ENCODE measurements at places on chromosomes 6 and 20. TPM values are rescaled to one million over a fixed set of nuclear protein-coding genes. Genes with fewer than 3 reads are reported as not detected.

Gene KIFC1
- 33.9 TPM for total RNA-seq

Gene FHL5
- total RNA-seq: not detected

Gene TTLL9
- total RNA-seq: not detected

Gene PHACTR1
- total RNA-seq: not detected

Gene ISM1
- not detected for total RNA-seq

Gene PLN
- total RNA-seq: under 0.01 TPM

All from IMR-90 (cell line).